ENCODE measurements at places on chromosomes 5 and 9. TPM values are rescaled to one million over a fixed set of nuclear protein-coding genes. Genes with fewer than 3 reads are reported as not detected.

GRCh38 chr9:134055981-134056461 lies 11.8 kb downstream of the BRD3 start:
- DNase-seq: peak; percentile 51

- no peak for DNase-seq
Observed at GRCh38 chr9:106755736-106756135, 107.2 kb upstream of the ZNF462 start.

DNA sequence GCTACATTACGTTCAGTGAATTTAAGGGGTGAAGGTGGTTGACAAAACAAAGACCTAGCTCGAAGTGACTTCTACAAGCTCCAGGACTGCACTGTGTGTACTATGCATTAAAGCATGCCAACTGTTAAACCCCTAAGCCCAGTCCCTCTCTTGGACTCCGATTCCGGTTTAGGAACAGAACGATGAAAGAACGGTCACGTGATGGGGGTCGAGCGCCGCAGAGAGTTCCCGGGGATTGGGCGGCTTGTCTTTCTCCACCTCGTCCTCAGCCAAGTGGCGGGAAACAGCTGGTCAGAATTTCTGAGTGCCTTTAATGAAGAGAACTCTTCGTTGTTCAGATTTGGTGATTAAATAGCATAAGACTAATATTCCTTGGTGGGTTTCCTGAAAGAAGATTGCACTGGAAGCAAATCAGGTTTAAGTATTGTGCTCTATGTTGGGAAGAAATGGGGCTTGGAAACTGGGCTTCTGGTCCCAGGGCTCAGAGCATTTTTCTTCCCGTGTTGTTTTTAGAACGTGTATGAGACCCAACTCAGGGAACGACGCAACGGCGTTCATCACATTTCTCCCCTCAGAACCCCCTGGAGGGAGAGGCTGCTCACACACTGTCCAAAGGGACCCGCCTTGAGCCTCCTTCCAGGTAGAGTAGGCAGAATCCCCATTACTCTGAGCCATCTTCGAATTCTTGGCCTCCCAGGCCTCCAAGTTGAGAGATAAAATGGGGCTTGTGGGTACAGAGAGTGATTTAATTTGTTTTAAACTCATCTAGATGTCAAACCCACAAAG lies 25.3 kb downstream of the IRX2 start:
- DNase-seq: no peak

- no peak for DNase-seq
Observed at GRCh38 chr9:113221800-113222481, 597 bp downstream of the SLC31A1 start.

ORM2 gene
- total RNA-seq: not detected

SMIM3 gene
- 9.4 TPM for total RNA-seq

SPATA31D4 gene
- not detected for total RNA-seq

Measured in Caki2 (cell line).